Upper lobe of left lung (tissue), 6 donors: ENCODE measurements at places on chromosomes 3 and 15.

DNA sequence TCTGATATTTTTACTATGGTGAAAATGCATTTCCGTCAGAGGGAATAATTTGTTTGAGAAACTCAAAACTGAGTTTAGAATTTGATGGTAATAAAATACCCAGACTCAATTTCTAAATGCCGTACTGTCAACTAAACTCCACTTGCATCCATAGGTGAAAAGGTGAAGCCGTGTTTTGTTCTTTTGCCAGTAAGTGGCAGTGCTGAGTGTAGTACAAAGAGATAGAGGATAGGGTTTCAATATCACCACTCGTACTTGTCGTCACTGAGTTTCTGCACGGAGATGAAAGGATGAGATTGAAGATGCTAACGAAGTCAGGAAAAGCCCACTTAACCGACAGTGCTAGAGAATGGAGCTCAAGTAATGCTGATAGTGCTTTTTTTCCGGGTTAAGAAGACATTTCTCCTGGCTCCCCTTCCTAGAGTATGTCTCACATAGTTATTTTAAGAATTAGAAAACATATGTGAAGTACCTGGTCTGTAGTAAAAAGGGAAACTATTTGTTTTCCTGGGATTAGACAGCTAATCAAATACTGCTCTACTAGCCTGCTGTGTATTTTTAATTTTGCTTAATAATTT lies 345.1 kb downstream of the IL5RA start:
- no peak for DNase-seq

DNA sequence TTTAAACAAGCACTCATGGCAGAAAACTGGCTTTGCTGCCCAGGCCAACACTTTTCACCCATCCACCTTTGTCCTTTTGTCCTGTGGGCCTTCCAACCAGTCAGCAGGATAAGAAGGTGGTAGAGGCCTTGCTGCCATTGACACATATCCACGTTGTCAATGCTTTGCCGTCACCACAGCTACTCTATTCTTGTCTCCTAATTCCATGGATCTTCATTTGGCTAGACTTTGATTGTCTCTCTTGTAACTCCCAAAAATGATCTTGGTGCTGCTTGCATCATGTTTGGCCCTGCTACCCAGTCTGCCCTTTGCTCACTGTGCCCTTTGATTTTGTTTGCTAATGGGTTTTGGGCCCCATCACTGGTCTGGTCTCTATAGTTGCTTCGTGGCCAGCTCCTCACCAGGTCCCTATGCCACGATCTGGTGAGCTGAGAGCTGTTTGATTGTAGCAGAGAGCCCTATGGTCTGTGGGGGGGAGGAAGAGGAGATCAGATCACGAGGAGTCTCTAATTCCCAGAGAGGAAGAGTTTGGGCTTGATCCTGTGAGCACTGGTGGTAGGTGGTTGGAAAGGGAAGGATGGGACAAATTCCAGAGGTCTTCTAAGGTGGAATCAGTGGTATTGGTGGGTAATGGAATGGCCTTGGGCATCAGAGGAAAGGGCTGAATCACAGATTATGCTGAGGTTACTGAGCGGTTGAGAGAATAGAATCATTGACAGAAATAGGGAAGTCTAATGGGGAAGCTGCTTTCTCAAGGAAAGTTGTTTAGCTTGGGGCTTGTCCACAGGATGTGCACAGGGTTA lies 40.3 kb downstream of the ABHD2 start:
- DNase-seq, result no peak

- no peak for DNase-seq
These were observed 311.1 kb downstream of the VPS13C start for GRCh38 chr15:61749169-61749568.

- no peak for DNase-seq
These were observed 252.6 kb downstream of the UBE2E2 start for GRCh38 chr3:23455775-23456174.

DNA sequence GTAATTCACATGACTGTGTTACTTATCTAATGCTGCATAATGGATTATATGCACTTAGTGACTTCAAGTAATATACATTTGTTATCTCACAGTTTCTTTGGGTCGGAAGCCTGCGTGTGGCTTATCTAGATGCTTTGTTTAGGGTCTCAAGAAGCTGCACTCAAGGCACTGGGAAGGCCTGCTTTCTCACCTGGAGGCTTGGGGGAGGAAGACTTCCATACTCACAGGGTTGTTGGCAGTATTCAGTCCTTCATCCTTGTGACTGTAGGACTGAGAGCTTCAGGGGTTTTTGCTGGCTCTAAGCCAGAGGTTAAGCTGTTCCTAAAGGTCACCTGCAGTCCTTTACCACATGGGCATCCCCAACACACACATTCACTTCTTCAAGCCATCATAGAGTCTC lies 22.6 kb downstream of the TAFA4 start:
- DNase-seq, result no peak

DNA sequence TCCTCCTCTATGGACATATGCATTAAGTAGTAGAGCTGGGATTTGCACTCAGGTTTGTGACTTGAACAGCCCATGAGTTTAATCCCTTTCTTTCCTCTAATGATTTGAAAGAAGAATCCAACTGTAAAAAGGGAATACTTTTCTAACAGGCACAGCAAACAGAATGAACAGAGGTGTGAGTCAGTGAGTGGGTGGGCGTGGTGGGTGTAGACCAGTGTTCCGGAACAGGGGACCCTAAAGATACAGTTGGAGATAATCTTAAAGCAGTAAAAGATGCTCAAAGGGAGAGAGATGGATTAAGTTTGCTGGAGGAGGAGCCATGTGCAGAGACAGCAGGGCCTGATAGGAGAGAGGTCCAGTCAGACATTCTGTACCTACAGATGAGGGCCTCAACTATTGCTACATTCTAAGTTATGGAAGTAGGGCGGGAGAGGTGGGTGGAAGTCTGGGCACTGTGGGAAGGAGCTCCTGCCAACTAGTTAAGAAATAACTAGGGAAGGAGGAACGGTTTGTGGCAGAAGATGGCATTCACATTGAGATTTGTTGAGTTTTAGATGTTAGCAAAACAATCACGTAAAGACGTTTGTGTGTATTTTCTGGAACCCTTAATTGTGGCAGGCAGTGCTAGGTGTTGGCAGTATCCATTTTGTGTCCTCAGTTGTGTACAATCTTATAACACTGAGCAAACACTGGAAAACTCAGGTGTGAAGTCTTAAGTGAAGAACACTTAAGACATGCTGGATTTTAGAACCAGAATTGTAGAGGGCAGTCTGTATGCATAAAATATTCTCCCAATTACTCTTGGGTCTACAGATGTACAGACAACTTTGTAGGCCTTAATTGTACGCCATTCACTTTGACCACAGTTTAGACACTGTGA lies 511.0 kb downstream of the GRM7 start:
- no peak for DNase-seq

DNA sequence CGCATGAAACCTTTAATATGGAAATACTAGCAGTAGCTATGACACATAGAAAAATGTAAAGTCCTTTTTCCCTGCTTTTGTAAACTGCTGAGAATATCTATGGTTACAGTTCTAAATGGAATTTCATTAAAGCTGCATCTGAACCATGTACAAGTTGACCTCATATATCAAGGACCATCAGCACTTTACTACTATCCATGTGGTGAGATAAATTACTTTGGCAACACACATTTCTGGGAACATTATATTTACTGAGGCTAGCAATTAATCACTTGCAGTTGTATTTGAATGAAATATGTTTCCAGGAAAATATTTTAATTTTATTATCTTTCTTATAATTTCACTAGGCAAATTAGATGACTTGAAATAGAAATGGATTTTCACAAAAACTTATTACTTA lies 545.5 kb downstream of the NAALADL2 start:
- no peak for DNase-seq

- no peak for DNase-seq
These were observed 248.9 kb upstream of the WNT5A start for GRCh38 chr3:55735976-55736375.

GRCh38 chr3:133371676-133372075 lies 28.2 kb upstream of the BFSP2 start:
- no peak for DNase-seq

DNA sequence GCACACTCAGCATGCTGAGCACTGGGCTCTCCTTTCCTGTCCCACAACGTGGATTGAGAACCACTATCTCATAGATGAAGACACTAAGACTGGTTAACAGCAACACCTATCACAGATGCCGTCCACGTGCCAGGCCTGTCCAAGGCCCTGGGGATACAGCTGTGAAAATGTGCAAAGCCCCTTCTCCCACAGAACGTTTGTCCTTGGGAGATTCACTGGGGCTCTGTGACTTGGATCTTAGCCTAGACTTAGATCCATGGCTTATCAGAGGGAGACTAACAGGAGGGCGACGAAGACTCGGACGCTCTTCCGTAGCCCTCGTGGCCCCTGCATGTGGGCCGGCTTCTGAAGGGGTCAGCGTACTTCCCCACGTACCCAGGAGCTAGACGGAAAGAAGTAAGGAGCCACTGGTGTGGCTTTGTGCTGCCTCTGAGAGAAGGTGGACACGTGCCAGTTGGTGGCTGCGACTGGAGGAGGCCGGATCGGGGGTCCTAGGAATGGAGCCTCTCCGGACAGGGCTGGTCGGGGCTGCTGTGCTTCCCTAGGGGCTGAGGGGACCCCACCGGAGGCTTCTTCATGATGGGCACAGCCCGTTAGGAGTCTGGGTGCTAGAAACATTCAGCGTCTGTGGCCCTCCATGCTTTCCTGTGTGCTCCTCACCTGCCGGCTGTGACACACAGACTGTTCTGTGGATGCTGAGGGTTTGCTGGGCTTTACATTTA lies 964 bp downstream of the NRROS start:
- no peak for DNase-seq

DNA sequence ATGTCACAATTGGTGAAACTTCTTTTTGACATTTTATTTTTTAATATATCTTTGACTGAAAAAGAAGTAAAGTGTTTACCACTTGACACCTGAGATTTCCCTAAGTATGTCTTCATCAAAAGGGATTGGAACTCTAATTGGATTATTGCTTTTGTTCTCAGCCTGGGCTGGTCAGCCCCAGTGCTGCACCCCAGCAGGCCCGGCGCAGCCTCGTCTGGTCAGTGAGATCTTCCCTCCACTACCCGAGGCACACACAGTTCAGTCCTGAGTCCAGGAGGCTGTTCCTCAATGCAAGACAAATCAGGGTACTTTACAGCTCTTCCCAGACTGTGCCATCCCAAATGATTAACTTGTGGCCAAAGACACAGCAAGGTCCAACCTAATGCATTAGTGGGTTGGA lies 146.9 kb upstream of the SEMA6D start:
- no peak for DNase-seq

- DNase-seq, result no peak
These were observed 18.6 kb downstream of the IQSEC1 start for GRCh38 chr3:13054341-13055285.

GRCh38 chr15:87610366-87610765 lies 646.2 kb downstream of the NTRK3 start:
- no peak for DNase-seq

DNA sequence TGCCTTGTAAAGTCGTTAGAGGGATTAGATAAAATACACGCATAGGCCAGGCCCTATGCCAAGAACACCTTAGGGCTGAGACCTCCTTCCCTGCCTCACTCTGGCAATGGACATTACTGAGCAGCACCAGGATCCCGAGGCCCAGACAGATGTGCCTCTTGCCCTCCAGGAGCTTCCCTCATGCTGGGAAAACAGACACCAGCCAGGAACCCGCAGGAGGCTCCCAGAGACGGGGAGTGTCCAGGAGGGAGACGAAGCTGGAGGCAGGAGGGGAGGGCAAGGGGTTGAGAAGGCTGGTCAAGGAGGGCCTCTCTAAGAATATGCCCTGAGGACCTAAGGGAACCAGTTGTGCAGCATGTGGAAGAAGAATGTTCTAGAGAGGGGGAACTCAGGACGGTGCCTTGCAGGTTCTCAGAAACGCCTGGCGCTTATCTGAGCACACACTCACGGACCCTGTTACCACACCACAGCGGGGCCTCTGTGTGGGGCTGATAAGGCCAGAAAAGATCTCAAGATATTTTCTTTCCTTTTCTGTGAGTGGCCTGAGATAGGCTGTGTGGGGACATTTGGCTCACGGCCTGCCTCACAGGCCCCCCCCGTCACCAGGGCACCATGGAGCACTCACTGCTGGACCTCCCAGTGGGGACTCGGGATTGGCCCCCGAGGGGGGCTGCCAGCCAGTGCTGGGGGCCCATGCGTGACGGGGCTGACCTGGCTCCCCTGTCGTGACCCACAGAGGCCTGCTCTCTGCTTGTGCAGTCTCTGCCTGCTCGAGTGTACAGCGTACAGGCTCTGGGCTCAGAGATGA lies 22.0 kb upstream of the CYP11A1 start:
- no peak for DNase-seq

DNA sequence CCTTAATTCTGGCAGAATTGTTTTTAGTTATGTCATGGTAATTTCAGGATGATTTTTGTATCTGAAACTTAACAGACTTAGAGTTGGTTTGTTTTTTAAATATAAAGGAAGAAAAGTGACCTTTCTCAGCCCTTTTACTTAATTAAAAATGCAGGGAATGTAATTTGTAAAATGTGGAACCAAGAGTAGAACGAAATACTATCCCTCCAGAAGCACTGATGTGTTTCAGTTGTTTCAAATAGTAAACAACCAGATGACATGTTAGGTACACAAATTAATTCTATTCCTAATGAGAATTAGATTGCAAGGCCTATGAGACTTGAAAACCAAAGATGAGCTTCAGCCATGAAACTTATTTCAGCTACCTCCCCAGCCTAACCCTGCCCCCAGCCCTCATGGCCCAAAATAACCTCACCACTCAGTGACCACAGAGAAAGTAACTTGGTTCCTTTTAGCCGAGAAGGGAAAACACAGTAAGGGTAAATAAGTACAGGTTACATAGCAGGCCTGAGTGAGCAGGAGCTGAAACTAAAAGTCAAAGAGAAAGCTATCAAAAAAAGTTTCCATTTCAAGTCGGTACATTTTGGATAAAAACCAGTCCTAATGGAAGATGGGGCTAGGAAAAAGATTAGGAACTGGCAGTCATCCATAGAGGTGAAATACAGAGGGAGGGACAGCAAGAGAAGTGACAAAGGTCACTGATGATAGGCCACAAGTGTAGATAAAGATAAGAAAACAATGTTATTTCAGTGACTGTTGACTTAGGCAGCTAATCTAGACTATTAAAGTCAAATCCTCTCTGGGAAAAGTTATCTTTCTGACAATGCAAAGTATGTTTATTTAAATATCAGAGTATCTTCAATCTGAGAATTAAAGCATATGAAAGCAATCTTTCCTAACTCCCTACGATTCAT lies 23.2 kb downstream of the SENP8 start:
- no peak for DNase-seq
